ENCODE measurements at places on chromosomes 13 and 19. TPM values are rescaled to one million over a fixed set of nuclear protein-coding genes. Genes with fewer than 3 reads are reported as not detected.

Gene DIAPH3
- 2.9 TPM for total RNA-seq

Gene HDGFL2
- 33.9 TPM for total RNA-seq

GRCh38 chr19:17332677-17333581 is 1.7 kb downstream of the ANO8 start:
- H3K27ac ChIP-seq = no peak overlapping the region
- no peak for DNase-seq
- no peaks in the 10 kb centered on the region for H3K36me3 ChIP-seq
- H3K27me3 ChIP-seq = peaks cover 11% of the 10 kb centered on the region
- H3K4me1 ChIP-seq = peaks cover 34% of the 10 kb centered on the region
- H3K4me3 ChIP-seq = no peak overlapping the region

Gene NLRP7
- total RNA-seq = not detected

- peaks cover 38% of the 10 kb centered on the region for H3K4me1 ChIP-seq
- H3K4me3 ChIP-seq = no peak overlapping the region
- no peak for DNase-seq
Measured at GRCh38 chr19:3190921-3191805, 5.4 kb downstream of the NCLN start.

DNA sequence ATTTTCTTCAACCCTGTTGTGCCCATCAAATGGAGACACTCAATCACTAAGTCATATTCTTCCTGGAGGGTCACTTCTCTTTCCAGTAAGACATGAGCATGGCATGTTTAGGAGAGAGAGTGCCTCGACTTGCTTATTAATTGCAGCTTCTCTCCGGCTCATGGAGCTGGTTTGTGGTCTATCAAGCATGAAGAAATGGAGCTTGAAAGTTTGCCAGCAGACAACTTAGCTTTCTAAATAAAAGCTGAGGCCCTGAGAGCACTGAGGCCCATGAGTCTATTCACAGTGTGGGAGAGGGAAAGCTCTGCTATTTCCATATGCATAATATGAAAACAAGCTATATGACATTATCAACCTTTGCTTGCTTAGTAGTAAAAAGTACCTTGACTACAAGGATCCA is 378.5 kb downstream of the FGF9 start:
- H3K36me3 ChIP-seq = no peaks in the 10 kb centered on the region
- DNase-seq = no peak
- H3K27ac ChIP-seq = no peak overlapping the region
- H3K4me1 ChIP-seq = no peaks in the 10 kb centered on the region
- no peaks in the 10 kb centered on the region for H3K27me3 ChIP-seq
- no peak overlapping the region for H3K4me3 ChIP-seq

Gene SEMA6B
- total RNA-seq = 2.2 TPM

Gene SSBP4
- total RNA-seq = 35.1 TPM

GRCh38 chr13:101488734-101489133 is 36.3 kb downstream of the ITGBL1 start:
- no peaks in the 10 kb centered on the region for H3K4me1 ChIP-seq
- H3K4me3 ChIP-seq = no peak overlapping the region
- no peak overlapping the region for H3K27ac ChIP-seq
- H3K27me3 ChIP-seq = no peaks in the 10 kb centered on the region
- no peaks in the 10 kb centered on the region for H3K36me3 ChIP-seq

GRCh38 chr13:110216398-110217041 is 90.4 kb downstream of the COL4A1 start:
- peak; percentile 72 for DNase-seq
- no peak overlapping the region for H3K4me3 ChIP-seq
- H3K27me3 ChIP-seq = no peaks in the 10 kb centered on the region
- peaks cover 17% of the 10 kb centered on the region for H3K36me3 ChIP-seq
- H3K27ac ChIP-seq = no peak overlapping the region

GRCh38 chr13:21078501-21078900 is 17.1 kb upstream of the LATS2 start:
- H3K4me1 ChIP-seq = peaks cover 32% of the 10 kb centered on the region
- H3K36me3 ChIP-seq = no peaks in the 10 kb centered on the region
- no peak overlapping the region for H3K27ac ChIP-seq
- H3K27me3 ChIP-seq = peaks cover 11% of the 10 kb centered on the region
- DNase-seq = no peak
- no peak overlapping the region for H3K4me3 ChIP-seq

GRCh38 chr19:38850436-38850975 is 720 bp upstream of the HNRNPL start:
- peak overlapping the region; percentile 67 for H3K4me3 ChIP-seq
- peaks cover 22% of the 10 kb centered on the region for H3K36me3 ChIP-seq
- DNase-seq = no peak
- peak overlapping the region; percentile 95 for H3K27ac ChIP-seq
- H3K27me3 ChIP-seq = no peaks in the 10 kb centered on the region

GRCh38 chr19:4090356-4091220 is 23.9 kb upstream of the ZBTB7A start:
- H3K27ac ChIP-seq = peak overlapping the region; percentile 76
- DNase-seq = no peak
- no peaks in the 10 kb centered on the region for H3K27me3 ChIP-seq
- no peak overlapping the region for H3K4me3 ChIP-seq
- peaks cover 15% of the 10 kb centered on the region for H3K4me1 ChIP-seq

Gene CNMD
- not detected for total RNA-seq

DNA sequence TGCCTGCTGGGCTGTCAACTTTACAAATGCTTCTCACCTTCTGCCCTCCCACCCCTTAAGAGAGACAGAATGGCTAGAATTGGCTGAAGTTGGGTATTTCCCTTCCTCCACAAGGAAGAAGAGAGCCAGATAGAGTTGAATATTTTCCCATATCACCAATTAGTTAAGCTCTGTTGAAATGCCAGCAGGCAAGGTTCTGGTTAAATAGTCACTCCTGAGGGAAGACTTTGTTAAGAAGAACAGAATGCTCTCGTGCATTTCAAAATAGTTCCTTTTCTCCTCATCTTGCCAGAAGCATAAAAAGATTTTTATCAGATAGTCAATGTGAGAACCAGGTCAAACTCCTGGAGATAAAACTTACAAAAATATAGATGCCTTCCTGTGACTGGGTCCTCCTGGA is 2857.0 kb upstream of the PCDH20 start:
- no peak overlapping the region for H3K4me3 ChIP-seq
- no peak overlapping the region for H3K27ac ChIP-seq
- no peak for DNase-seq
- no peaks in the 10 kb centered on the region for H3K4me1 ChIP-seq

Gene KRTDAP
- not detected for total RNA-seq

Measured in stomach (tissue), 19 donors.